ENCODE measurements at places on chromosomes 4 and X.

DNA sequence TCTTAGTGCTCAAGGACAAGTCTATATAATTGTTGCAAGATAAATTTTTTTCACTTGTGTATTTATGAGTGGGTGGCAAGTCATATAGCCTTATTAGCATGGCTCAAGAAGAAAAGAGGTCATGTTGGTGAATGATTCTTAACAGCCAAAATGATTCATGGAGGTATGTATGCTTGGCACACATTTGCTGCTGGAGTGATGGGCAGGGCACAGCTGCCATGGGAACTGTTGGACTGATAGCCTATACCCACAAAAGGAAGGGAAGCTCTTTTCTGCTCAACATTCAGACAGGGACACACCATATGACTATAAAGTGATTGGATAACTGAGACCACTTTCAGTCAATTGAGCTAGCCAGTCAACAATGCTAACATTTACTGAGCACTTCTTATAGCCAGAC is 46.8 kb upstream of the PITX2 start:
- DNase-seq, result no peak

- no peak for DNase-seq
Observed at GRCh38 chr4:174122705-174123104, 160.8 kb downstream of the FBXO8 start.

GRCh38 chrX:121310820-121311219 is 263.4 kb downstream of the GLUD2 start:
- DNase-seq, result no peak

- DNase-seq, result no peak
Observed at GRCh38 chrX:9301836-9302235, 163.0 kb upstream of the TBL1X start.

GRCh38 chr4:120964596-120964995 is 42.1 kb upstream of the PRDM5 start:
- DNase-seq, result no peak

DNA sequence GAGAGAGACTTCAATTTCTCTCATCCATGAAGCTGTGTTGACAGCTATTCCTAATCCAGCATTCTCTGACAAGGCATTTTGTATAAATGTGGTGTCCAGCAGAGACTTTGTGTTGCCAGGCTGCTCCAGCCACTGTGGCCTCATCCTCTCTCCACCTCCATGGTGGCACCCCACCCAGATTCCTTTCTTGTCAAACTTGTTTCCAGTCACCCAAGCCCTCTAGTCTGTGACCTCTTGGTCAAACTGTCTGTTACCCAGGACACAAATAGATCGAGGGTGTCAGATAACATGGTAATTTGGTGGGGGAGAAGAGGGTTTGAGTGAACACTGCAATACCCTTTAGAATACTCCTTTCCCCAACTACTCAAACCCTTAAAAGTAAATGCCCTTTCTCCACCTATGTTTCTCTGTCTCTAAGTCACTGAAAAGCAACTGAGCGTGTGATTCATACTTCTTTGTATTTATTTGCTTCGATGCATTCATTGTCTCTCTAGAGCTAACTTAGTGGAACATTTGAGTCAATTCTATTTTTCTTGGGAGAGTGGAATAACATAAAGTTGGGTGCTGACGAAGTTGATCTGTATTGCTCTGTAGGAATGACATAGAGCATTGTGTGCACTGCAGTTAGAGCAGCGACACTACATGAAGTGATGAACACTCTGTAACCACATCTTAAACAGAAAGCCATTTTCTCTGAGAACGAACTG is 13.7 kb downstream of the PITX2 start:
- DNase-seq, result no peak

DNA sequence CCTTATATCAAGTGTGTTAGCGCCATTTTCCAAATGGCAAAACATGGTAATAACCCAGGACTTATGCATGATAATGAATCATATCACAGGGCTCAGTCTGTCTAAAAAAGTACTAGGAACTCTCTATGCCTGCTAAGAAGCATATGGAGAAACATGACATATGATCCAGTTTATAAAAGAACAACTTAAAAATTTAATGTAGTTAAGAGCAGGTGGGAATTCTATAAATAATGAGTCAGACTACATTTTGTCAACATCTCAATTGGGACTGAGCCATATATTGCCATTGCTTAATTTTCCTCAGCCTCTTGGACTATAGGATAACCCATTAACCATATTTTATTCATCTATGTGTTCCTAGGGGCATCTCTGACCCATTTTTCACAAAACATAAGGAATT is 360.4 kb upstream of the AGA start:
- no peak for DNase-seq

DNA sequence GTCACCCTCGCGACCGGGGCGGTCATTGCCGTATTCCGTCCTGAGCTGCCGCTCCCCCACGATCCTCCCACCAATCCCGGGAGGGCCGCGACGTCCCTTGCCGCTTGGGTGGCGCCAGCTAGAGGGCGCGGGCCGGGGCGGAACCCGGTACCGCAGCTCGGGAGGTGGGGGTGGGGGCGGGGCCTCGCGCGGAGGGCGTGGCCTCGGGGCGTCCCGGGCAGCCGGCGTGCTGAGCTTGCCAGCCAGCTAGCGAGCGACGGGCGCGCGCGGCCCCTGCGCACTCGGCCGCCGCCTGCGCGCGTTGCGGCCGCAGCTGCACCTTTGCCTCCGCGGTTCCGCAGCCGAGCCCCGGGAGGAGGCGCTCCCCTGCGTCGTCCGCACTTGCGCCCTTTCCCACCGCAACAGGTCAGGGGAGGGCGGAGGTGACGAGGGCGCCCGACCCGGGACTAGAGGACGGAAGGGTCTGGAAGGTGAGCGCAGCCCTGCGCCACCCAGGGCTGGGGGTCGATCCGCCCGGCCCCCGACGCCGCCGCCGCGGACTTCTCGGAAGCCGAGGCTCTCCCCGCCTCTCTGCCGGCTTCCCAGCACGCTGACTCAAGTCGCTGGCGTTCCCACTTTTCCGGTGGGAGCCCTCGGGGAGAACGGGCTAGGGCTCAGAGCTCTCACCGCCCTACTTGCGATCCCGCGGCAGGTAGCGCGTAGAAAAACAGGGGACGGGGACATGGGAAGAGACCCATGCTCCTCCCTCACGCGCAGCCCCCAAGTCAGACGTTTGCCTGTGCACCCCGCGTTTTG is at the start of gene AFF1:
Gene AFF1 (plus strand): TSS at position 241 of the 795 bp plus-strand sequence. CDS start 13,523 bp downstream, outside the sequence.
- DNase-seq, result peak; percentile 90

All from CD4-positive, alpha-beta T cell treated with Interleukin-4 for 4 hours (primary cell).